ENCODE measurements at places on chromosomes 1 and 21.

DNA sequence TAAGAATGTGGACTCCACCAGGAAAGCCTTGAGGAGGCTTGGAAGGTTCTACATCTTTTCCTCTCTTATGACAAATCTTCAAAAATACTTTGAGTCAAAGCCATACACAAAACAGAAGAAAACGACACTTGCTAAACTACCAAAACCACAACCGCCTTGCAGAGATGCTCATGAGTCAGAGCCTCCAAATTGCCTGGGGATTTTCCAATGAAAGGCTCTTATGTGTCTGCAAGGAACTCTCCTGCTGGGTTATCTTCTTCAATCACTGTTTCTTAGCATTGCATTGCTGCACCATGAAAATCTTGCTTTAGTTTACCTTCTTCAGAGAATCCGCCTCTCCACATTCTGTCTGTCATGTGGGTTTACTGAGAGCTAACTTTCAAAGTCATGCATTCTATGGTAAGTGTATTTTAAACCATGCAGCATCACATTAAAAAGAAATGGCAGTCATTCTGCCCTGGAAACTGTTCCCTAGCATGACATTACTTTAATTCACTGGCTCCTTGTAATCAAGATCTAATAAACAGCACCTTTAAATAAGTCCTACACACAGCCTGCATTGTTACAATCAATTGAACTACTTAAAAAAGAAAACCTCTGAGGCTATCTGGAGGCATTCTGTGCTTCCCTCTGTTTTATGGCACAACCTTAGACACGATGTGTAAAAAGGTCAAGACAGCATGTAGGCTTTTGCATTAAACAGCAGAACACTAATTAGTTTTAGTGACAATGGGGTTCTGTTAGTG, 210.0 kb upstream of the FOXD3 start:
- no peak for DNase-seq

- DNase-seq, result no peak
Measured at GRCh38 chr1:93925206-93925605, 16.0 kb upstream of the GCLM start.

GRCh38 chr1:10591010-10591409, 116.3 kb downstream of the PEX14 start:
- no peak for DNase-seq

GRCh38 chr1:54850737-54851136, 36.3 kb downstream of the DHCR24 start:
- DNase-seq, result no peak

DNA sequence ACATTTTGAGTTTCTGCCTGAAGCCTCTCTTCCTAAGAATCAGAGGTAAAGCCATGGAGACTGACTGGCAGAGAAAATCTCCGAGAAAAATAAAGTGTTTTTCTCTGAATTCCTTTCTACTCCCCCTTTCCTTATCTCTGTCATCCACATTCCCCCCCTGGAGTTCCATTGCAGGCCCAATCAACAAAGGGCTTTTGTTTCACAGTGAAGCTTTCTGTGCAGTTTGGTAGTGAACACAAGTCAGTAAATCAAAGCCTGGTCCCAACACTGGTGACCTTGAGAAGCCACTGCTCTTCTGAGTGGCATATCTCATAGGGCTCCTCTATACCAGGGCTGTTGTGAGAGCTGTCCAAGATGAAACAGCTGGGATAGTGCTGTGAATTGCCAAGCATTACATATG, 228.4 kb downstream of the SEC16B start:
- DNase-seq, result no peak

- no peak for DNase-seq
Measured at GRCh38 chr1:19350566-19350965, 38.4 kb downstream of the SLC66A1 start.

DNA sequence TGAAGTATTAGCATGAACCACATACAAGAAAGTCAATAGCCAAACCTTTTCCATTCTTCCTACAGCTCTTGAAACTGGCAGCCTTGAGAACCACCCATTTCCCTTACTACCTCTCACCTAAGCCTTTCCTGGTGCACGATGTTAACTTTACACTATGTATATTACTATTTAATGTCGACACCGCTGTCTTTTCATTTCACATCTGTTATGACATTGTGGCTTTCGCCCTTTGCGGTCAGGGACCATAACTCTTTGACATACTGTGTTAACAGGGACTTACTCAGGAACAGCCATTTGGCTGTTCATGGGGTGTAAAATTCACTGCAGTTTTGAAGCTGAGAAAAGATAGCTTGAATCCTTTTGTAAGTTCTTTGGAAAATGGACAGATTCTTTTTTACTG, 21.1 kb upstream of the GPR88 start:
- DNase-seq, result no peak

- no peak for DNase-seq
Measured at GRCh38 chr1:65952696-65953095, 160.0 kb downstream of the PDE4B start.

DNA sequence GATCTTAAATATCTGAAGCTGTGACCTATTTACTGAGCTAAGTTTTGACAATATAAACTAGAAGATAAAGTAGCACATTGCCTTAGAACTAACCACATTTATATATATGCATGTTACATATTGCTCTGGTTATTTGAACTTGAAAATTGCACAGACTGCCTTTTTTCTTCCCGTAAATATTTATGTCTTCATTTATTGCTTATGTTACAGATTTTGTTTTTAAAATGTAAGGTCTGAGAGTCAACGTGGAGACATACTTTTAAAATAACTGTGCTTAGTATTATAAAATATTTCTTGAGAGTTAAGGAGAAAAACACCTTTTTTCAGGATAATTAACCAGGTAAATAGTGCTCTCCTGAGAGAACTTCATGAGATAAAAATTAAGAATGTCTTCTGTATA, 3.1 kb downstream of the RPS6KC1 start:
- DNase-seq, result no peak

DNA sequence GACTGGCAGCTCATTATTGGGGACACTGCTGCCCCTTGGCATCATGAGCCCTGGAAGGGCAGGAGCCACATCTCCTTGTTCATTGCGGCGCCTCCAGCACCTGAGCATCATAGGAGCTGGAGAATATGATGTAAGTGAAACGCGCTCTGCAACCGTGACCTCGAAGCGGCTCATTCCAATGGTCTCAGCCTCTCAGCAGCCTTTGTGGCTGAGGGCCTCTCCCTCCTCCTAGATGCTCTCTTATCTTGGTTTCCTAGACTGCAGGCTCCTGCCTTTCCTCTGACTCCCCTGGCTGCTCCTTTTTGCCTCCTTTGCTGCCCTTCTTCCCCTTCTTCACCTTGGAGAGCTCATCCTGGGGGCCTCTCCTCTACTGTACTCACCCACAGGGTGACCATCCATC, 83.6 kb upstream of the CASZ1 start:
- no peak for DNase-seq

DNA sequence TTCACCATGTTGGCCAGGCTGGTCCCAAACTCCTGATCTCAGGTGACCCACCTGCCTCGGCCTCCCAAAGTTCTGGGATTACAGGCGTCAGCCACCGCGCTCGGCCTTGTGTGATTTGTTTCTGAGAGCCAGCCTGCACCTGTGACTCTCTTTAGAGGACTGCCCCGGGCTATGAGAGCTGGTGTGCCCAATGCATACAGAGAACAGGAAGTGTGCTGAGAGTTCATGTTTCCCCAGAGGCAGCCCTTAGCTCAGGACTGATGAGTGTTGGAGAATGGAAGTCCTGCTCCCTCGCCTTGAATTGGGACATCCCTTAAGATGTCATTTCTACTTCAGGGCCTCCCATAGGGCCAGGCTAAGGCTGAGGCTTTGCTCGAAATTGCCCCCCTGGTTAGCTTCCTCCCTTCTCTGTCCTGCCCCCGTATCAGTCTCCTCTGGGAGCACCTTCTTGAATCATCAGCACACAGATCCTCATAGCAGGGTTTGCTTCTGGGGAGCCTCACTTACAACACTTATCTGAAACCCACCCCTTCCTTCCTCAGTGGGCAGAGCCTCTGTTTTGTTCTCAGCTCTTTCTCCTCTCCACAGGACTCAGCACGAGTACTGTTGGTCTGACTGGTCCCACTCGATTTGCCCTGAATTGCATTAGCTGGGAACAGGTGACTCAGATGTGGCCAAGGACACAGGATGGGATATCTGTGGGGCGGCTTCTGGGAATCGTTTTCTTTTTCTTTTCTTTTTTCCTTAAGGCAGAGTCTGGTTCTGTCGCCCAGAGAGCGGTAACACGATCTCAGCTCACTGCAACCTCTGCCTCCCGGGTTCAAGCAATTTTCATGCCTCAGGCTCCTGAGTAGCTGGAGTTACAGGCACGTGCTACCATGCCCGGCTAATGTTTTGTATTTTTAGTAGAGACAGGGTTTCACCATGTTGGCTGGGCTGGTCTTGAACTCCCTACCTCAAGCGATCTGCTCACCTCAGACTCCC, 80.1 kb downstream of the UBIAD1 start:
- no peak for DNase-seq

DNA sequence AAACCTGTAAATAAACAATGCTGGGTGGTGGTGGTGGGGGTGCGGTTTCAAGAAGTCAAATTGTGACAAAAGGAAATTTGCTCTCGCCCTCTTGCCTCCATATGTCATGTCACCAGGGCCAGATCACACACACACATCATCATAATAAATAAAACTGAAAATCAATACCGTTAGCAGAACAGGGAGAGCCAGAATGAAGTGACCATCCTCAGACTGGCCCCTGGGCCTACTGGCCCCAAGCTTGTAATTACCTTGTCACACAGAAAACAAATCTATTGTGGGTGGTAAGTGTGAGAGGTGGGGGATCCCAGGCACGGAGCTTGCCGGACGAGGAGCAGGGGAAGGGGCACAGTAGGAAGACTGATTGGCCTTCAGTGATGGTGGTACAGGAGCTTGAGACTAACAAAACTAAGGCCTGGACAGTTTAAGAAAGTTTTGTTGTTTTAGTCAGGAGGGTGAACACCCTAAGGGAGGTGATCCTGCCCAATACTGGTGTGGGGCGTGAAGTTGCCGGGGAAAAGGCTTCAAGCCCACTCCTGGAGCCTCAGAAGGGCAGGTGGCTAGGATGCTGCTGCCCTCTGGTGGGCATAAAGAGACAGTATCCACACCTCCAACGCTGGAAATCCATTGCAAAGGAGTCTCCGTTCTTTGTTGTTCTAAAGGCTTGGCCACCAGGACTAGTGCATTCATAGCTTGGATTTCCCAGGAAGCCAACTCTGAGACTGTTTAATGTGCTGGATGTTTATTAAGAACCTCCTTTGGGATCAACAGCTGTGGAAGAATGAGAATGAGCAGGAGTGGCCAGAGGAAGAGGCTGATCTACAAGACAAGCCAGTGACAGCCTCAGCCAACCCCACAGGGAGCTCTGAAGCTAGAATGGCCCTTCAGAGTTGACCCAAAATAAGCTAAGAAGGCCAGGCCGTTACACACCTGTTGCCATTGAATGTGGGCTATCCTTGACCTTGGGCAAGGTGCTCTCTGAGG, 8.1 kb upstream of the C1orf216 start:
- peak; percentile 71 for DNase-seq

GRCh38 chr21:36788120-36788638, 89.3 kb downstream of the SIM2 start:
- DNase-seq, result no peak

DNA sequence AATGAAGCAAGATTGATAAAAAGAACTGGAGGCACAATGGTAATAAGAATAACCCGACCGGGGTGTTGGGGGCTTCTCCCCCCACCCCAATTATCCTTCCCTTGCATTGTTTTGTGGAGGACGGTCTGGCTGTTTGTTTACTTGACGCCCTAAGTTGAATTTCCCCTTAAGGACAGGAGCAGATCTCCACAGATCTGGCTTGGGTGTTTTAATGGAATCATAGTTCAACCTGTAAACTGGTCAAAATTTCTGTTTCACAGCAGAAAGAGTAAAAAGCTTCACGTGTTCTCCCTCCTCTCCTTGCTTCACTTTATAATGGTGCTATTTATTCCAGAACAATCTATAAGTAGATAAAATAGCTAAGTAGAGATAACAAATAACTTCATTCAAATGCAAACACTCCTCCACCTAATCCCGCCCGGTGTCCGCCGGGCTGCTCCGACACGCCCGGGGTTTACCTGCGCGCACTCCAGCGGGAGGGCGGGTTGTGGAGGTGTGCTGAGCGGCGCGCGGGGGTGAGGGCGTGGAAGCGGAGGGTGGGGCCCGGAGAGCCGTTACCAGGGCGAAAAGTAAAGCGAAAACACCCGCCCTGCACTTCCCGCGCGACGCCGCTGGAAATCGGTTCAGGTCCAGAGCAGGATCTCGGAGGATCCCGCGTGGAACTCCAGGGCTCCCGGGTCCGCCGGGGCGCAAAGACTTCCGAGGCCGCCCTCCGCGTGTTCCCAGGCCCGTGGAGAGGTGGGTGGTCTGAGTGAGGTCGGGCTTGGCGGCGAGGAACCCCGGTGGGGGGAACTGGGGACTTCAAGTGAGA, 2.0 kb upstream of the ATF3 start:
- DNase-seq, result peak; percentile 48

- DNase-seq, result peak; percentile 25
Measured at GRCh38 chr1:59156526-59157199, 140.2 kb upstream of the FGGY start.

DNA sequence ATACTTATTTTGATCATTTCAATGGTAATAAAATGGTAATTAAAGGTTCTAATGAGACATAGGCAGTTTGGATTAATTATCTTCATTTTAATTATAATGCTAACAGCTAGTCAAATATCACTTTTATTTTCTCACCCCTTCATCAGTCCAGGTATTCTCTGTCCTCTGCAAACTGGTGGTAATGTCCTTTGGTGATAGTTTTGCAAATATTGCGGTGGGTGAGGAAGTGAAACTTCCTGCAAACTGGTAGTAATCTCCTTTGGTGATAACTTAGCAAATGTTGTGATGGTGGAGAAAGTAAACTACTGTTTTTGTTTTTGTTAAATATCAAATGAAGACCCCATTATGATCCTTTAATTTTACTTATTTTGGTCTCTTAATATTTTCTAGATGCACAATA, 209.0 kb downstream of the AMY1C start:
- no peak for DNase-seq

DNA sequence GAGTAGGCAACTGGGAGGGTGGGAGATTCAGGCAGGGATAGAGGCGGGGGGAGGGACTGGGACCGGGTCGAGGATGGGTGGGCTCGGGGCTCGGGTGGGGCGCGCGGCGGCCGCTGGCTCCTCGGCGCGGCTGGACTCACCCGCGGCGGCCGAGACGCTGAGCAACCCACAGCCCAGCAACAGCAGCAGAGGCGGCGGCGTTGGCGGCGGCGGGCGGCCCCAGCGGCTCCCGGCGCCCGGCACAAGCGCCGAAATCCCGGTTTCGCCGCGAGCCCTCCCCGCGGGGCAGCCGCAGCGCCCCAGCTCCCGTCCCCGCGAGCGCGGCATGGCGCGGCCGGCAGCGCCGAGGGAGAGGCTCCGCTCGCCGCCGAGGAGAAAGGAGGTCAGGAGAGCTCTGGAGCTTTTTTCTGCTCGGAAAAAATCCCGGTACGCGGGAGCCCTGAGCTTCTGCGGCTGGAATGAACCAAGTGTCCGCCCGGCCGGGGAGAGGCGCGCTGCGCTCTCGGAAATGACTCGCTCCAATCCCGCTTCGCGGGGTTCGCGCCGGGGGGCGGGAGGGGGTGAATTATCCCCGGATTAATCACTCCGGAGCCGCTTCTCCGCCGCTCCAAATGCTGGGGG, at the start of gene CSMD2:
Gene CSMD2 (minus strand): TSS at position 460 of the 621 bp plus-strand sequence. CDS start 133 bp downstream, at position 327.
- DNase-seq, result peak; percentile 63

DNA sequence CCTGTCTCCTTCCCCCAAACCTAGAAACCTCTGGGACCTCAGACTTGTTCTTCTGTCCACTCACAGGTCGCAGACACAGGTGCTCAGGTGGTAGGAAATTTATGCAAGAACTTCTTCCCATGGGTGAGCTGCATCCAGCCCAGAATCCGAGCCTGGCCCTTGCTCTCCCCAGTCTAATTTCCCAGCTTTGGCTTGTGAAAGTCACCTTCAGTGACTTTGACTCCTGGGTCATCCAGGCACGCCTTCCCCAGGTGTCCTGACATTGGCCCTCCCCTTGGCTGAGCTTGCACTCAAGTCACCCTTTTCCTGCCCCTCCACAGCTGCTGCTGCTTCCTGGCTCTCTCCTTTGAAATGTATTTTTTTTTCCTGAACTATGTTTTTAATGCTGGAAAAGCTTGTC, 6.6 kb downstream of the IPO13 start:
- no peak for DNase-seq

All from NCI-H2081 (cell line).